ENCODE measurements at places on chromosomes 11 and 22.

- no peak for DNase-seq
Measured at GRCh38 chr22:33350961-33351360, 292.8 kb upstream of the SYN3 start.

- DNase-seq: no peak
Measured at GRCh38 chr11:64876835-64877341, 1.5 kb downstream of the EHD1 start.

- peak; percentile 14 for DNase-seq
Measured at GRCh38 chr22:35192129-35192918, 65.0 kb upstream of the HMGXB4 start.

DNA sequence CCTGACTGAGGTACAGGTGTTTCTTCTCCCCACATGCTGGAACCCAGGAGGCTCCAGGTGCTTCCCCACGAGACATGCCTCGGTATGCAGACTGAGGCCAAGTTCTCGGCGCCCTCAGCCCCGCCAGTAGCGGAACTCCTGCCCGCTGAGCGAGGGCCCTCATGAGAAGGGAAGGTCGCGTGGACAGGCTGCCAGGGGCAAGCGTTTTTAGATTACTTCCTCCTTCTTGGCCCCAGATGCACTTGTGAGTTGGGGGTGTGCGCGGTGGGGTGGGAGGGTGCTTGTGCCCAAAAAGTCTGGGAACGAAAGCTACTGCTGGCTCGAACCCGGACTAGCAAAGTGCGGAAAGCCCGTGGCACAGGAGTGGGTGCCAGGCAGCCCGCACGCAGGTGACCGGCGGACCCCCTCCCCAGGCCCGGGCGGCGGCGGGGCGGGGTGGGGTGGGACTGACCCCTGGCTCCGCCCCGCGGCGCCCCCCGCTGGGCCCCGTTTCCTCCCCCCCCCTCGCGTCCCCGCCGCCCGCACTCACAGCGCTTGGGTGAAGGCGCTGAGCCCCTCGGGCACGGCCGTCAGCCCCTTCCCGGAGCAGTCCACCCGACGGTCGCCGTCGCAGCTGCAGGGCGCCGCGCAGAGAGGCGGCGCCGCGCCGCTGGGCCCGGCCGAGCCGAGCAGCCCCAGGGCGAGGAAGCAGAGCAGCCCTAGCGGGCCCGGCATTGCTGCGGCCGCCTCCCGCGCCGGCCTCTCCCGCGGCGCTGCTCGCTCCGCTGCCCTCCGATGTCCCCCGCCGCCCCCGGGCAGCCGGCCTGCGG lies 797 bp downstream of the LGR4 start:
- no peak for DNase-seq

DNA sequence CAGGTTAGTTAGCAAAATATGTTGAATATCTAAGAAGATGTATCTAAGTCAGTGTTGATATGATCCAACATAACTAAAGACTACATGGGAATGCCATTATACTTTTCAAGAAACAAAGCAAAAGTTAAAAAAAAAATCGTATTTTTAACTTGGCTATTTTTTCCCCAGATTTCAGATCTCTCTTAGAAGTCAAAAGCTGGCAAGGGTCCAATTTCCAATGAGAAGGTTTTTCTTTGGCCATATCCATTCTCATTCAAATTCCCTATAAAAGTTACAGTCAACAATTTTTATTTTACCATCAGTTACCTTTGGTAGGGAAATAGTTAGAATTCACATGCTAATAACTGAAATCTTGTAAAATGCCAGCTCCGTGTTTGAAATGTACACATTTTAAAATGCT lies 70.5 kb upstream of the FAT3 start:
- DNase-seq: no peak

DNA sequence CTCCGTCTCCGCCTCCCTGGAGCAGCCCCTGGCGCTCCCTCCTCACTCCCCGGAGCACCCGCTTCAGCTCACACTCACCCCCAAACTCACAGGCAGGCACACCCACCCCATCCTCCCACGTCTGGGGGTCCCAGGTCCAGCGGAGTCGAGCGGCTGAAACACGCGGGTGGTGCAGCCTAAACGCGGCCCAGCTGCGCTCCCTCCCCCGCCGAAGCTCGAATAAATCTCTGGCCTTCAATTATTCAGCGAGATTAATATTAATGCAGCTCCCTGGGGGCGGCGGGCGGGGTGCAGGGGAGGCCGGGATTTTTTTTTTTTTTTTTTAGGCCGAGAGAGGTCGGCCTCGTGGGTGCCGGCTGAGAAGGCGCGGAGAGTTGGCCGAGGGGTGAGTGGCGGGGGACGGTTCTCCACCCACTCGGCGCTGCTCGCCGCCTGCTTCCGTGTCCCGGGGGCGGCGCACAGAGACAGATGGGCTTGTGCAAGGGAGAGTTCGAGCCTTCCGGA lies 524 bp upstream of the SLC1A2 start:
- DNase-seq: no peak

DNA sequence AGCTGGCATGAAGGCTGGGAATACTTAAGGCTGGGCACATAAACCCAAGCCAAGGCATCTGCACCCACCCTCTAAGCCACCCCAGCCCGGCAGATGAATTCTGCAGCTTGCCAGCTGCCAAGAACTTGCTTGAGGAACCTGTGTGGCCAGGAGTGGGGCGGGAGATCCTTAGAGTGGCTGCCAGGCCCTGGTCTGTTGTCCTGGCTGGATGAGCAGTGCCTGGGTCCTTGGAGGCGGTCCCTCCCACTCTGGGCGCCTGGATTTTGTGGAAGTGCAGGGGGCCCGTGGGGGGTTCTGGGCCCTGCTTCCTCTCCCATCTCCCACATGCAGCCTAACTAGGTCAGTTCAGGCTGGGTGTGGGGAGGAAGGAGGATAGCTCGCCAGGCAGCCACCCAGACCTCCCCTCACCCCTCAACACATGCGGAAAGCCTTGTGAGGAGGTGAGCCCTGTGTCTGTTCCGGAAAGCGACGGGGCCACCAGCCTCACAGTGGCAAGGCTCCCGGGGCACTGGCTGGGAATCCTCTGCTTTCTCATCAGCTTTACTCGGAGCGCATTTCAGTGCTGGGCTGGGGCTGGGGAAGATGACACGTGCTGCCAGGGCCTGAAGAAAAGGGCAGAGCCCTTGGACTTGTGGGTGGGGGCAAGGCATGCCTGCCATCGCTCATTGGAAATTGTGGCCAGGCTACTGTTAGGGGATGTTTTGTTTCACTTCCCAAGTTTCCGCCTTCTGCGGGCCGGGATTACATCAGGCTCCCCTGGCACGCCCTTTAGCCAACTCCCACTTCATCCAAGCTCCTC lies 8.4 kb downstream of the DAGLA start:
- peak; percentile 46 for DNase-seq

- DNase-seq: no peak
Measured at GRCh38 chr22:25722626-25723025, 19.4 kb upstream of the MYO18B start.

GRCh38 chr22:24736526-24737053 lies 37.9 kb downstream of the PIWIL3 start:
- DNase-seq: no peak

GRCh38 chr11:87300640-87301380 lies 263.1 kb downstream of the TMEM135 start:
- DNase-seq: peak; percentile 17

- DNase-seq: no peak
Measured at GRCh38 chr11:96095884-96096303, 172.0 kb upstream of the MTMR2 start.

- no peak for DNase-seq
Measured at GRCh38 chr11:36467916-36468315, 42.2 kb downstream of the TRAF6 start.

- peak; percentile 38 for DNase-seq
Measured at GRCh38 chr11:111510311-111510710, 1.9 kb downstream of the BTG4 start.

GRCh38 chr22:49380095-49380827 lies 447.4 kb downstream of the BRD1 start:
- no peak for DNase-seq

DNA sequence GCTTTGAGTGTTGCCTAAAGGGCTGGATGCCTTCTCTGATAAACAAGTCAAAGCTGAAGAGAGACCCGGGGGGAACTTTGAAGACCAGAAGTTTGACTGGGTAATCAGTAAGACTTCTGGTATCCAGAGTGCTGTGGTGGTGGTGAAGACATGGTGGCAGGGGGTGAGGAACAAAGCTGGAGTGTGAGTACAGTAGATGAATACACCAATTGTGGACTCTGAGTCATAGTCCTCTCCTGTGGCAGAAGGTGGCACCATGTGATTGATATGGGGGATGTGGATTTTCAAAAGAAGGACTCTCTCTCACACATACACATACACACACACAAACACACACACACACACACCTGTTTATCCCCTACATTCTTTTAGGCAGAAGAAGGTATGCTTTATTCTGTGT lies 12.3 kb downstream of the MS4A6A start:
- DNase-seq: no peak

GRCh38 chr22:46033256-46034200 lies 56.6 kb upstream of the WNT7B start:
- DNase-seq: peak; percentile 45

DNA sequence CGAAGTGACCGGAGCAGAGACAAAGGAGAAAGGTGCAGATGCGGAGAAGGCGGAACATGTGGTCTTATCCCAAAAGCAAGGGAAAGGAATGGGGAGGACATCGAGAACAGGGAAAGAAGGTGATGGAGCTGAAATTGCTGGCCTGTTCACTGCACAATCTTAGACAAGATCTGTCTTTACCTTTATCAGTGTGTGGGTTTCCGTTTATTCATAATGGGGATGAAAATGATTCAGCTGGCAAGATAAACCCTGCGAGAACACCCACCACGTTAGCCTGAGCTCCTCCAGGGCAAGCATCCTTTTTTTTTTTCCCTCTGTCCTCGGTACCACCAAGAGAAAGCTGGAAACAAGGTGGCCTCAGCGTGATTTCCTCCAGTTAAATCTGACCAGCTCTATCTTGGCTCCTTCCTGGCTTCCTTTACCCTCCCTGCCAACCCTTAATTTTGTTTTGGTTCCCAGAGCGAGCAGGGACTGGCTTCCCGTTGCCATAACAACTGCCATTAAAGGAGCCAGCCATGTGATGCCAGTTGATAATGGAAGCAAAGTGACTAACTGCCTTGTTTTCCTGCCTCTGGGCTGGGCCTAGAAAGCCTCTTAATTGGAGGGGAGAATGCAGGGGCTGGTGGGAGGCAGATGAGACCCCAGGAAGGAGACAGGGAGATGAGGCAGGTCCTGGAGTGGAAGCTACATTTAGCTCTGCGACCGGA lies 4.2 kb downstream of the SGSM1 start:
- no peak for DNase-seq

GRCh38 chr22:30717331-30717921 lies 22.8 kb downstream of the OSBP2 start:
- peak; percentile 86 for DNase-seq

- DNase-seq: peak; percentile 42
Measured at GRCh38 chr11:88538098-88538497, 200.6 kb upstream of the CTSC start.

DNA sequence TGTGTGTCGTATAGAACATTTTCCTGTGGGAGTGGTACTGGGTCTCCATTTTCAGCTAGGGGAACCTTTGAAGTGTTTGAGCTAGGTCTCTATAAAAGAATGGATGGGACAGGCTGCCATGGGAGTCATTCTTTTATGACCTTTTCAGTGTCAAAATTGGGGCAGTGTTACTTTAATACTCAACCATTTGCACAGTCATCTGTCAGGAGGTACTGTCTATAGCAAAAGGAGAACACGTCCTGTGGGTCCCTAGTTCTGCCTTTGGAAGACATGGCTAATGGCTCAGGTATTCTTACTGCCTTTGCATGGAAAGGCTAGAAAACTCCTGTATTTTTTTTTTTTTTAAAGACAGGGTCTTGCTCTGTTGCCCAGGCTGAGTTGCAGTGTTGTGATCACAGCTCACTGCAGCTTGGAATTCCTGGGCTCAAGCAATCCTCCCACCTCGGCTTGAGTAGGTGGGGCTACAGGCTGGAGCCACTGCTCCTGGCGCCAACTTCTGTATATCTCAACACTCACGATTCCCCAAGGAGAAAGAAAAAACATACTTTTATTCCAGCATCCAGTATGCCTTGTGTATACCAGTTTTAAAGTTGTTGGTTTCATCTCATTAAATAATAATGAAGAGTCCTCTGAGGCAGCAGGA lies 2.1 kb upstream of the ATF4 start:
- no peak for DNase-seq

Measured in fibroblast of lung (primary cell).